ENCODE measurements at places on chromosomes 6 and 20.

- DNase-seq, result no peak
Measured at GRCh38 chr6:160362556-160362955, 14.4 kb downstream of the SLC22A3 start.

- no peak for DNase-seq
Measured at GRCh38 chr6:167835260-167835659, 8.5 kb downstream of the AFDN start.

DNA sequence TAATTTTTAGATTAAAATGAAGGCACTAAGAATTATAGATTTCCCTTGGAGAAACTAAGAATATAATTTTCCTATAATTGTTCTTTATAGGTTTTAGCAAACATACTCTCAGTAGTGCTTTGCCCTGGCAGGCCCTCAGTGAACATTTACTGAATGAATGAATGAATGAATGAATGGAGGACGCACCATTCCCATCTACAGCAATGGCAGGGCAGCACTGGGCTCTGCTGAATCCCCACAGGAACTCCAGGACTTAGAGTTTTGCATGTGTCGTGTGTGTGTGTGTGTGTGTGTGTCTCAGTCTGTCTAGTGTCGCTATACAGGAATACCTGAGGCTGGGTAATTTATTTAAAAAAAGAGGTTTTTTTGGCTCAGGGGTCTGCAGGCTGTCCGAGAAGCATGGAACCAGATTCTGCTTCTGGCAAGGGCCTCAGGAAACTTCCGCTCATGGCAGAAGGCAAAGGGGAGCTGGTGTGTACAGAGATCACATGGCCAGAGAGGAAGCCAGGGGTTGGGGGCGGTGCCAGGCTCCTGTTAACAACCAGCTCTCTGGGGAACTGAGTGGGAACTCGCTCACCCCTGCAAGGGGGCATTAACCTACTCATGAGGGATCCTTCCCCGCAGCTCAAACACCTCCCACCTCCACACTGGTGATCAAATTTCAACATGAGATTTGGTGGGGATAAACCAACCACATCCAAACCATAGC lies 20.1 kb downstream of the RNASET2 start:
- DNase-seq, result no peak

- no peak for DNase-seq
Measured at GRCh38 chr6:106860940-106861339, 113.6 kb downstream of the CD24 start.

DNA sequence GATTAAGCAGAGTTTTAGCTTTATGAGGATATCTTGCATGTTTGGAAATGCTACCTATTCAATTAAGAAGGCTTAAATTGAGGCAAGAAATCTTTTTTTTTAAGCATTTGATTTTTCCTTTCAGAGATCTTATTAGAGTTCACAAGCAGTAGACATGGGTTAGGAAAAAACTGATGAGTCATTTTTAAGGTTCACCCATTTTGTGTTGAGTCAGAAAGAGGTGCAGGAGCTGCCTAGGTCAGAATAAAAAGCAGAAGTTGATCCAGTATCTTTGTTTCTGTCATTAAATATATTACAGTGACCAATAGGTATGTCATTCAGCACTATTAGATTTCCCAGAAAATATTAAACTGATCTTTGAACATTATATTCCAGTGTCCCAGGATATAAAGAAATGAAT lies 306.8 kb downstream of the LMBRD1 start:
- no peak for DNase-seq

GRCh38 chr20:37407573-37408002 lies 61.6 kb downstream of the SRC start:
- no peak for DNase-seq

DNA sequence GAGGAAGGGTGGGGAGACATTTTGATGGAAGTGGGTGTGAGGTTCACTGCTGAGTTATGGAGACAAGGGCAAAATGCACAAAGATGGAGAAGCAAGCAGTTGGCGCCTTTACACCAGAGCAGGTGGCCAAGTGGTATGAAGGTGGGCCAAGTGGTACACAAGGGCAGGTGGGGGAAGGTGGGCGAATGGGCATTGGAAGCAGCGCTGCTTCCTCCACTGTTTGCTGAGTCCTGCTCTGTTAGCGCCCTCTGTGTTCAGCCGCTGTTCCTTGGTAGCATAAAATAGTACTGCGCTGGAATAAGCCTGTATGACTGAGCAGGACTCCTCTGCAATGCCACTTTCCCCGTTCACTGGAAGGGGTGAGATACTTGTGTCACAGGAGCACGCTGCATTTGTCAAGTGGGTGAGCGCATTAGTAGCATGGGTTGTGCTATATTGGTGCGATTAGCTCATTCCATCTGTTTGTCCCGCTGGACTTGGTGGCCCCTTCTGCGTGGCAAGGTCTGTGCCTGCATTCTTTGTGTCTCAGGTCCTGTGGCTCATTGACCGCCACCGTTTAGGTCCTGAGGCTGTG lies 116.4 kb downstream of the TOX2 start:
- DNase-seq, result no peak

DNA sequence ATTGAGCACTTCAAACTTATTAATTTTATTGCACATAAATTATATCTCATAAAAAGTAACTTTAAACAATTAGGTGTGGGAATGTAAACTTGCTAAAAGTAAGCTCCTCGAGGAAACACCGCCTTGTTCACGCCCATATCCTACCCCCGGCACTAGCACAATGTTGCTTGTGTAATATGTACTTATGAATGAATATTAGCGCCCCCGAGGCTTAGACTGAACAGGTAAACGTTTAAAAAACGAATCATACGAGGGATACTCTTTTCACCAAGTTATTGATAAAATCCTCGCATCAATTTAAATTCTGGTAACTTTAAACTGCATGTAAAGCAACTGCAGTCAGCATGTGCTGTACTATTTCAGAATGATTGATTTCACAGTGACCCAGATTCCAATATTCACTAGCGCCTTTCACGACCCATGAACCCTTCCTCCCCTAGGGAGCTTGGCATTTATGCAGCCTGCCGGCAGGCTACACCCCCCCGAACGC lies 637 bp downstream of the TFB1M start:
- DNase-seq, result no peak

- DNase-seq, result no peak
Measured at GRCh38 chr6:12289933-12290820, at the start of gene EDN1. TSS of gene EDN1 (plus strand) at chr6:12290361. CDS start at chr6:12290630, 269 bp downstream.

DNA sequence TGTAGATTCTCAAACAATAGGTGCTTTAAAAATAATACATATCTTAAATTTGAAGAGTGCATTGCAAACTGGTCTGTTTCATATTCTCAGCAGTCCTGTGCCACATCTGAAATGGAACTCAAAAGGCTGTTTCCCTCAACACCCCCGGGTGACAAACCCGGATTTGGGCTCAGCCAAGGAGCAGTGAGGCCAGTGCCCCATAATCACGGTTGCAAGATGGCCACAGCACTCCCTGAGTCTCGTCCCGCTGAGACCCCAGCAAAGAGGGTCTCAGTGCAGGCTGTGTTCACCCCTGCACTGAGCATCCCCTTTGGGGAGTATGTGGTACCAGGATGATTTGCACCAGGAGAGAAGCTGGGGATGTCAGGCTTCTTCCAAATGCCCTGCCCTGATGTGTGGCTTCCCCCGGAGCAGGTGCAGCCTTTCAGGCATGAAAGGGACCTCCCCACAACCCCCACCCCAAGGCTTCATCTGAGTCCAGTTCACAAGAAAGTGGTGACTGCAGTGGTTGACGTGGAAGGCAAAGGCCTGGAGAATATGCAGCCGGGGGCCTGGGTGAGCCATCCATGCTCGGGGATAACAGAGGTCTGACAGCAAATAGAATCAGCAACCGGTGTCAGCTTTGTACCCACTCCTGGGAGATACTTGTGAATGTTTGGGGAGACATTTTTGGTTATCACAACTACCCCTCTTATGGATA lies 202.9 kb downstream of the SYNDIG1 start:
- no peak for DNase-seq

DNA sequence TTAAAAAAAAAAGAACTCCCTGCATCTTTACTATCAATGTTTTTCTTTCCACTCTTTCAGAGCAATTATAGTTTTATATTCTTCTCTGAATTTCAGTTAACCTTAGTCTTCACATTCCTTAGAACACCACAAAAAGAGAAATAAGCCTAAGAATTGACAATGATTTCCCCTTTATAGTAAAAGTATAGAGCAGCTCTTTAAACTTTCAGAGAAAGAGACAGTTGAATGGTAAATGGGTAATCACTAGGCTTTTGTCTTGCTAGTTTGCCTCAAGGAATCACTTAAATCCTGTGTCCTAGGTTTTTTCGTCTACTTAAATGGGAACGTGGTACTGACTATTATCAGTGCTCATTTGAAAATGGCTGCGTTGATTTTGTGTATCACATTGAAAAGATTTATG lies 31.8 kb downstream of the SLX4IP start:
- no peak for DNase-seq

DNA sequence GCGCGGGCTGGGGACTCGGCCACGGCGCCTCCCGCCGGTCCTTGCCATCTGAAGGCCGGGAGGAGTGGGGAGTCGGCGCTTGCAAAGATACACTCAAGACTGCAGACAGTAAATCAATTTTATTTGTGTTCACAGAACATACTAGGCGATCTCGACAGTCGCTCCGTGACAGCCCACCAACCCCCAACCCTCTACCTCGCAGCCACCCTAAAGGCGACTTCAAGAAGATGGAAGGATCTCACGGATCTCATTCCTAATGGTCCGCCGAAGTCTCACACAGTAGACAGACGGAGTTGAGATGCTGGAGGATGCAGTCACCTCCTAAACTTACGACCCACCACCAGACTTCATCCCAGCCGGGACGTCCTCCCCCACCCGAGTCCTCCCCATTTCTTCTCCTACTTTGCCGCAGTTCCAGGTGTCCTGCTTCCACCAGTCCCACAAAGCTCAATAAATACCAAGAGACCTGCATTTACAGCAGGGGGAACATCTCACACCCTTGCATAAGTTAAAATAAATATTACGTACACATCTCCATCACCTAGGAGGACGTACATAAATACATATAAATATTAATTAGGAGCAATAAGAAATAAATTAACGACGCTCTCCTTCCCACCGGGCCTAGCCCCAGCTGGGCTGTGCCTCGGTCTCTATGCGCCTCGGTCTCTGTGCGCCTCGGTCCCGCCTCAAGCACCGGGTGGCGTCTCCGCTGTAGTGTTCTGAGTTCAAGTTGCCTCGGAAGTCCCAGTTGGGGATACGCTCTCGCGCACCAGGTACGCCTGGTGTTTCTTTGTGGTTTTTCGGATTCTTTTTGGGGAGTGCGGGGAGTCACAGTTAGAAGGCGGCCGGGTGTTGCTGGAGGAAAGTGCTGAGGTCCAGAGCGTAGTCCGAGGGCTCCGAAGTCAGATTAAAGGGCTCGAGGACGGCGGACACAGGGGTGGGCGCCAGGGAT lies 889 bp upstream of the FLOT1 start:
- no peak for DNase-seq
